ENCODE measurements at places on chromosomes 12 and 14.

DNA sequence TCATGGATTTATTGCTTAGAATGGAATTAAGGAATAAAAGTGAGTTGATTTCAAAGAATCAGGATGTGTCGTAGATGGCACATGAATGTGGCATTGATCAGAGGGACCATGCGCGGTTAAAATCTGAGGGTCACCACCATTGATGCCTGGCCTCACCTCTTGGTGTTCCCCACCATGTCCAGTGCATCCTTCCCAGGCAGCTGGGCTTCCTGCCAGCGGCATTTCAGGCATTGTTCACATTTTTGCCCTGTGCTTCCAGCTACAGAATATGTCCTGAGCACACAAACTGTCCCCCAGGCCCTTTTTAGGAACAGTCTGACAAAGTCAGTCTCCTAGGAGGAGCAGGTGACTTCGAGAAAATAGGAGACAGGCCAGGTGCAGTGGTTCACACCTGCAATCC lies 42.0 kb upstream of the TSPAN9 start:
- DNase-seq = no peak

DNA sequence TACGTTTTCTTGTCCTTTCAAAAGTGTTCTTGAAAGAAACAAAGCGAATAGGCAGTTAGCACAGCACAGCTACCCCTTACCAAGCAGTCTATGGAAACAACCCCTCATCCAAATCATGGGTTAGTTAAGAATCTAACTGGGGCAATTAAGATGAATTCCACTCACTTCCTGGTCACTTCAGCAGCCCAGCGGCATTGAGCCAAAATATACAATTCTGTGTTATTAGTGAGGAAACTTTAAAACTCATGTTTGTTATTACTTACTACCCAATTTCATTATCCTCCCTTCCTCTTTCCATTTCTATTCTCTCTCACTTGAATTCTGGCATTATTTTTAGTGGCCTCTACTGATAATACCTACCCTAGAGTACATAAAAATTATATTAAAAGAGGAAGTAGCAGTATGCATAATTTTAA lies 121.4 kb downstream of the PPHLN1 start:
- DNase-seq = no peak

DNA sequence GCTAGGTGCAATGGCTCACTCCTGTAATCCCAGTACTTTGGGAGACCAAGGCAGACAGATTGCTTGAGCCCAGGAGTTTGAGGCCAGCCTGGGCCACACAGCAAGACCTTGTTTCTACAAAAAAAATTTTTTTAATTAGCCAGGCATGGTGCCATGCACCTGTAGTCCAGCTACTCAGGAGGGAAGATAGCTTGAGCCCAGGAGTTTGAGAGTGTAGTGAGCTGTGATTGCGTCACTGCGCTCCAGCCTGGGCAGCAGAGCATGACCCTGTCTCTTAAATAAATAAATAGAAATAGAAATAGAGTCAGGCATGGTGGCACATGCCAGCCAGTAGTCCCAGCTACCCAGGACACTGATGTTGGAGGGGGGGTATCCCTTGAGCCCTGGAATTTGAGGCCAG lies 36.7 kb upstream of the CLIP1 start:
- no peak for DNase-seq

DNA sequence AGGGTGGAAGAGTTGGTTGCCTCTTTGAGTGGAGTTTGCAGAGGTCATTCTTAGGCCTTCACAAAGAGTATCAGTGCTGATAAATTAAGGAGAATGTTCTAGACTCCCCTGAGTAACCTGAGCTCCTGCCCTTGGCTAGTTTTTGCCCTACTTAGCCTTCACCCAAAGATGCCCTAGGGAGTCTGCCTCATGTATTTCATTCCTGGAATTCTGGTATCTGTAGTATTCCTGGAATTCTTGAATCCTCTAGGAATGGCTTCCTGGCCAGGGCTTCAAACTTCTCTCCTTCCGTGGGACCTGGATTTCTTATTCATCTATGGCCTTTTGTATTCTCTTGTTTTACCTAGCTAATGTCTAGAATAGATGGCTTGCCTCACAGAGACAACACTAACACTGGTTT lies 701.1 kb downstream of the NOVA1 start:
- DNase-seq = no peak

GRCh38 chr14:53187921-53188463 lies 34.9 kb upstream of the DDHD1 start:
- DNase-seq = no peak

DNA sequence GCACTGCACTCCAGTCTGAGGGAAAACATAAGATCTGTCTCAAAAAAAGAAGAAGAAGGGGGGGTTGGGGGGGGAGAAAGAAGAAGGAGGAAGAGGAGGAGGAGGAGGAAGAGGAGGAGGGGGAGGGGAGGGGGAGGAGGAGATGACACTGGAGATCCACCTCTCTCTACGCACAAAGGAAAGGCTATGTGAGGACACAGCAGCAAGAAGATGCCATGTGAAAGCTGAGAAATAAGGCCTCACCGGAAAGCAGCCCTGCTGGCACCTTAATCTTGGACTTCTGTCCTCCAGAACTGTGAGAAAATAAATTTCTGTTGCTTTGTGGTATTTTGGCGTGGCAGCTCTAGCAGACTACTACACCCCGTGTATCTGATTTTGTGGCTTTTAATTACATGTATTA lies 477.9 kb downstream of the MED13L start:
- no peak for DNase-seq

- DNase-seq = no peak
These were observed 6.3 kb downstream of the ZFP36L1 start for GRCh38 chr14:68786491-68787091.

DNA sequence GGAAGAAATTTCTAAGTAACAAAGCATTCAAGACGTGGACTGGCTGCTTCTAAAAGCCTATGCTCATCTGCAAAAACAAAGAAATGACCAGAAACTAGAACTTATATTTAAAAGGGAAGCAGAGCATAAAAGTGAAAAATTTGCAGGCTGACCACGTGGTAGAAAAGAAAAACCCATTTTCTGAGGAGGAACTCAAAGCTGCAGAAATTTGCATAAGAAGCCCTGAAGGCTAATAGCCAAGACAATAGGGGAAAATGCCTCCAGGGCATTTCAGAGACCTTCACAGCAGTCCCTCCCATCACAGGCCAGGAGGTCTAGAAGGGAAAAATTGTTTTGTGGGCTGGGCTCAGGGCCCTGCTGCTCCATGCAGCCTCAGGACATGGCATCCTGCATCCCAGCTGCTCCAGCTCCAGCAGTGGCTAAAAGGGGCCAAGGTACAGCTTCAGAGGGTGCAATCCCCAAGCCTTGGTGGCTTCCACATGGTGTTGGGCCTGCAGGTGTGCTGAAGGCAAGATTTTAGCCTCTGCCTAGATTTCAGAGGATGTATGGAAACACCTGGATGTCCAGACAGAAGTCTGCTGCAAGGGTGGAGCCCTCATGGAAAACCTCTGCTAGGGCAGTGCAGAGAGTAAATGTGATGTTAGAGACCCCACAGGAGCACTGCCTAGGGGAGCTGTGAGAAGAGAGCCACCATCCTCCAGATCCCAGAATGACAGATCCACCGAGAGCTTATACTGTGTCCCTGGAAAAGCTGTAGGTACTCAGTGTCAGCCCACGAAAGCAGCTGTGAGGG lies 55.5 kb downstream of the CHGA start:
- no peak for DNase-seq

- DNase-seq = no peak
These were observed 60.0 kb upstream of the FBXO33 start for GRCh38 chr14:39492267-39492666.

GRCh38 chr14:22432348-22432976 lies 156.6 kb downstream of the DAD1 start:
- DNase-seq = no peak

GRCh38 chr12:104827587-104827986 lies 130.5 kb downstream of the SLC41A2 start:
- no peak for DNase-seq

DNA sequence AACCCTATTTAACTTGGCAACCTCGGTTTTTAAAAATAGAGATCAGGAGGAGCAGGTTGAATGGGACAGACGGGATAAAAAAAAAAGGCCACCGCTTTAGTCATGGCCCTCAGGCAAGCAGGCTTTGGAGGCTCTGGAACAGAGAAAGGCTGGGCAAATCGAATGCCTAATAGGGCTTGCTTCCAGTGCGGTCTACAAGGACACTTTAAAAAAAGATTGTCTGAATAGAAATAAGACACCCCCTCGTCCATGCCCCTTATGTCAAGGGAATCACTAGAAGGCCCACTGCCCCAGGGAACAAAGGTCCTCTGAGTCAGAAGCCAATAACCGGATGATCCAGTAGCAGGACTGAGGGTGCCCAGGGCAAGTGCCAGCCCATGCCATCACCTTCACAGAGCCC lies 265.8 kb downstream of the CPNE8 start:
- no peak for DNase-seq

- no peak for DNase-seq
These were observed at the start of gene MMP14 for GRCh38 chr14:22836301-22837113. MMP14 (plus strand) TSS chr14:22836585; CDS start chr14:22836818, 233 bp downstream.

DNA sequence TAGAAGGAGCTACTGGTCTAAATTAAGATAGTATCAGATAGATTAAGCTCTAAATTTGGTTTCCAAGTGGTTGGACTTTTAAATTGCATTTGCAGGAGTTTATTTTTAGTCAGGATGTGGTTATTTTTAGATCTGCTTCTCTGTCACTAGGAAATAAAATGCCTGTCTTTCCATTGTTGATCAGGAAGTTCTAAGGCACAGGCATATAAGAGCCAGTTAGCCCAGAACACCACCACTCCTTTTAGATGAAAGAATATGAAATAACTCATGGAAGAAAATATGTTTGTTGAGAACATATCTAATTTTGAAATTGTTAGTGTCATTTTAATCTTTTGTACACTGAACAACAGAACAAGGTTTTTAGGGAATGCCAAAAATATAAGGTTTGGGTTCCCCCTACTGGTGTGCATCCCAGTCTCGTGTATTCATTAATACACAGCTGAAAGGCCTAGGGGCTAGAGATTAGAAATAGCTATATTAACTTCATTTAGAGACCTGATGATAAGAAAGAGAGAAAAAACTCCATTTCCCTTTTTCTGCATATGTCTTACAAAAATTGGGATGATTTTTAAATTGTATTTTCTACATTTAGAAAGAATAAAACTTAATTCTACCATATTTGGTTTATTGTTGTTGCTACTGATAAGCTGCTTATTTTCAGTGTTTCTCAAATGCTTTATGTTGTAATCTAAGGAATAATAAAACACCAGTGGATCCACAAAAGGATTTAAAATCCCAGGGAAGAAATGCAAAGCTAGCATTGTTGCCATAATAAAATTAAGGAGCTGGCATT lies 67.2 kb downstream of the RIC8B start:
- no peak for DNase-seq

DNA sequence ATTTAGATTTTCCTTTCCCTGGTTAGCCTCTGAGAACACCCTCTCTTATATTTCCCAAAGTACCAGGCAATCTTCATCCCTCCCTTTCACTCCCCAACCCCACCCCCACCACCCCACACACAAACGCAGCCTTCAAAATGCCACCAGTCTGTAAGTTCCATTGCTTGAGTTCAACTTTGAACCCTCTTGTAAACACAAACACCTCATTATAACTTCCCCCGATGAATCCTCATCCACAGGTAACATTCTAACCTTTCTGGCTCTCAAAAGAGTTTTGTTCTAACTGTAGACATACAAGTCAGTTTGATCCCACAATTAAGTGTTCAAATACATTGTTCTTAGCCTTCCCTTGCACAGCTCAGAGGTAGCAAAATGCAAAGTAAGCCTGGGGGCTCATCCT lies 199.4 kb upstream of the FOXN3 start:
- no peak for DNase-seq

DNA sequence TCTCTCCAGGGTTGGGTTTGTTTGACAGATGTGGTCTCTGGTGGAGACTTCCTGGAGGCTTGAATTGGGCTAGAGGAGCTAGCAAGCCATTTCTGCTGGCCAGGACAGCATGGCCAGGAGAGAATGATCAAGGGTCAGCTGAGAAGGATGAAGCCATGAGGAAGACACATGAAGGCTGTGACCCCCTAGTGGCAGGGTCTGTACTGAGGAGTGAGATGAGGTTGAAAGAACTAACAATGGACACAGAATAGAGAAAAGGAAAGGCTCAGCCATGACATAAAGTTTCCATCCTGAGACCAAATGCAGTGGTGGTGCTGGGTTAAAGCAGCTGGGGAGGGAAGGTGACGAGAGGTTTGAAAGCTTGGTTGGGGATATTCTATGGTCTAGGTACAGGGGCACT lies 89.9 kb downstream of the NT5DC3 start:
- no peak for DNase-seq

GRCh38 chr12:20187456-20187855 lies 180.9 kb upstream of the PDE3A start:
- DNase-seq = no peak

DNA sequence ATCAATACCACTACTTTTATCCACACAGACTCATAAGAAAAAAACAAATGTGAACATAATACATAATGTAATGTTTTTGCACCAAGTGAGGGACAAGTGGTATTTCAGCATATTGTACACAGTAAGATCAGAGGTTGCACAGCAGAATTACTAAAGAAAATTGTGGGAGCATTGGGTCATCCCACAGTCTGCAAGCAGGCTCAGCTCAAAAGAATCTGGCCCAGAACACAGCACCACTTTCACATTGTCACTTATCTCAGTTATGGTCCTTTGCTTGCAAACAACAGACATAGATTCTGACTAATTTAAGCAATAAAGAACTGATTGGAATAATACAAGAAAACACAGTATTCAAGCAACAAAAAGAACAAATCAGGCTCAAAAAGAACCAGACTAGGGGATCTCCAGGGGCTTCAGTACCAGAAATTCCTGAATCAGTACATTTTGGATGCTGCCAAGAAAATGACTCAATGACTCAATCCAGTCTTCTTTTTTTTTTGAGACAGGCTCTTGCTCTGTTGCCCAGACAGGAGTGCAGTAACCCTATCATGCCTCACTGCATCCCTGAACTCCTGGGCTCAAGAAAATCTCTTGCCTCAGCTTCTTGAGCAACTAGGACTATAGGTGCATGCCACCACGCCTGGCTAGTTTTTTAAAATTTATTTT lies 42.9 kb upstream of the EEA1 start:
- no peak for DNase-seq

DNA sequence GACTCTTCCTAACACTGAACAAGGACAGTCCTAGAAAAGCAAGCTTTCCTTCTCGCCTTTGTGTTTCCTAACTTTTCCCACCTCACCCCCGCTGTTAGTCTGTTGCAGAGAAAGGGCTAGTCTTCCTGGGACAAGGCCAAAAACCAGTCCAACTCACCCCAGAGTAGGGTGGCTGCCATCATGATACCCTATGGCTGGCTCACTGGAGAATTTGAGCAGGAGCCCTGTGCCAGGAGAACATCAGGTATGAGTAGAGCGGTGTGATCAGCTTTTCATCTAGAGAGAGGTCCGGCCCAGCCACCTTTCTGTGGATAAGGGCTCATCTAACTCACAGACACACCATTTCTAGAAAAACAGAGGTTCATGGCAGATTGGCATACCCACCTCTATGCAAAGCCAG lies 16.7 kb upstream of the ZFP36L1 start:
- no peak for DNase-seq

- DNase-seq = no peak
These were observed 153.8 kb upstream of the KRR1 start for GRCh38 chr12:75665216-75665615.

All from activated CD4-positive, CD25-positive, alpha-beta regulatory T cell treated with anti-CD3 and anti-CD28 coated beads, Interleukin-2, amount 50 U/mL, for 16 hours (primary cell).